Heart left ventricle (tissue), 16 donors: ENCODE measurements at places on chromosomes 1 and 21. TPM values are rescaled to one million over a fixed set of nuclear protein-coding genes. Genes with fewer than 3 reads are reported as not detected.

DNA sequence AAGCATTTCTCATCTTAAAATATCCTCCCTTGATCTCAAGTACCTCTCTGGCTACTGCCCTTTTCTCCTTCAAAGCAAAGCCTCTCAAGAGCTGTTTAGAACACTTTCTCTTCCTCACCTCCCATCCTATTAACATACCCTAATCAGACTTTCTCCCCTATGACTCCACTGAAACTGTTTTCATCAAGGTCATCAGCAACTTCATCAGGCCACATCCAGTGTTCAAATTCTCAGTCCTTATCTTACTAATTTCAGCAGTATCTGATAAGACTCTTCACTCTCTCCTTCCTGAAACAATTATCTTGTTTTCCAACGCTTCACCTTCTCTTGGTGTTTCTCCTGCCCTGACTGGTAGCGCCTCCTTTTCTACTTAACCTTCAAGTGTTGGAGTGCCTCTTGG, 1.5 kb upstream of the RAP1A start:
- peaks cover 42% of the 10 kb centered on the region for H3K4me1 ChIP-seq
- no peak overlapping the region for H3K27ac ChIP-seq
- H3K27me3 ChIP-seq = no peaks in the 10 kb centered on the region

- no peak overlapping the region for H3K4me3 ChIP-seq
- no peaks in the 10 kb centered on the region for H3K36me3 ChIP-seq
- no peaks in the 10 kb centered on the region for H3K4me1 ChIP-seq
- no peak for DNase-seq
Observed at GRCh38 chr1:21799730-21800129, 12.3 kb upstream of the LDLRAD2 start.

KCNH1 gene
- not detected for total RNA-seq

ZNF678 gene
- total RNA-seq = 3.7 TPM

FCER1G gene
- total RNA-seq = 17.1 TPM

DNA sequence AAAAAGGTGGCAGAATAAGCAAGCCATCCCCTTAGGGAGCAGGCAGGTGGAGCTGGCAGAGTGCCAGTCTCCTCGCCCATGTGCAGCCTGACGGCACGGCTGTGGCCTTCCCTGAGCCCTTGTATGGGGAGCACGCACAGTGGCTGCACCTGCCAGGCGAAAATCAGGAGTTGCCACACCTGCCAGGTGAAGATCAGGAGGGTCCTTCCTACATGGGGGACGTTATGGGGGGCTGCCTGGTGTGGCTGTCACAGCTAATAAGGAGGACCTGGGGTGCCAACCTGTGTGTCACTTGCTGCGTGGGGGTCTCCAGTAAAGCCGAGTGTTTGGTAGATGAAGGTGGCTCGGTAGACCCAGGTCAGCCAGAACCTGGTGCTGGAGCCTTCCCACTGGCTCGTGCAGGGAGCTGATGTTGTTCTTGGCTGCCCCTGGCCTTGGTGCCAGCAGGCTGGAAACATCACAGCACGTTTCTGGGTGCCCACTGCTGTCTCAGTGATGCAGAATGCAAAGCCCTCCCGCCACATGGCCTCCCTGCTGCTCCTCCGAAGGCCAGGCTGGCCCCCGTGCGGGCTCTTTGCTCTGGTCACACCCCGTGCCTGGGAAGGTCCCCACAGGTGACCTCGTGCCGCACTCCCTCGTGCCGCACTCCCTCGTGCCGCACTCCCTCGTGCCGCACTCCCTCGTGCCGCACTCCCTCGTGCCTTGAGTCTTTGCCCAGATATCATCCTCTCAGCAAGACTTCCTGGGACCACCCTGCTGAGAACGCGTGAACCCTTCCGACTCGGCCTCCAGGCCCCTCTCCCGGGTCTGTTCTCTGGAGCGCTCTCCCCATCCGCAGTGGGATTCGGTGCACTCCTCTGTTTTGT, 55.4 kb downstream of the SLC37A1 start:
- H3K27ac ChIP-seq = no peak overlapping the region
- no peaks in the 10 kb centered on the region for H3K27me3 ChIP-seq
- H3K4me3 ChIP-seq = no peak overlapping the region
- no peaks in the 10 kb centered on the region for H3K4me1 ChIP-seq
- H3K36me3 ChIP-seq = peaks cover 84% of the 10 kb centered on the region

- no peaks in the 10 kb centered on the region for H3K4me1 ChIP-seq
- H3K27me3 ChIP-seq = no peaks in the 10 kb centered on the region
- no peak overlapping the region for H3K27ac ChIP-seq
- DNase-seq = peak; percentile 76
- no peaks in the 10 kb centered on the region for H3K36me3 ChIP-seq
Observed at GRCh38 chr1:42046761-42047507, 106.3 kb upstream of the GUCA2B start.

ACKR1 gene
- total RNA-seq = 8.8 TPM

CR1 gene
- 0.69 TPM for total RNA-seq

DNA sequence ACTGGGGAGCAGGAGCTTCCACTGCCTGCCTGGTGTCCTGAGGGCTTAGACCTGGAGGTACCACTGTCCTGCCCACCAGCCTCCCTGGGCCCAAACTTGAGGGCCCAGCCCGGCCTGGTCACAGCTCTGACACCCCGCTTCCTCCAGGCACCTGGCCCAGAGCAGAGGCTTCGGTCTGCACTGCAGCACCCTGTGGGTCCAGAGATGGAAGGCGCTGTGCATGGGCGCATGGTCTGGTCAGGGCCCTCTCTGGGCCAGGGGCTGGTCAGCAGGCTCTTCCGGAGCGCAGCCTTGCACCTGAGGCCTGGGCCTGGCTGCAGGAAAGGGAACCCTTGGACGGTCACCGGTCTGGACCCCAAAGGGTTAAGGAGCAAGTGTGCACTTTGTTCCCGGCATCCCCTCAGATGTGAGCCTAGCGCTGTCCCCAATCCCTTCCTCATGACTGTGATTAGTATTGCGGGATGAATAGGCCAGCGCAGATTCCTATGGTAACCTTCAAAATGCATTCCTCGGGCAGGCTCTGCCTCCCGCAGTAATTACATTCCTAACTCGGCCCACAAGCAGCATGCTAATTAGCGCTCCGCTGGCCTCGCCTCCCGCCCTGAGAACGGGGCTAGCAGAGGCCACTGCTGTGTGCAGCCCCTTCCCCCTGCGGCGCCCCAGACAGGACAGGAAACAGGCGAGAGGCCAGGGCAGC, 36.3 kb downstream of the PRDM16 start:
- H3K27ac ChIP-seq = no peak overlapping the region
- no peak overlapping the region for H3K4me3 ChIP-seq
- H3K27me3 ChIP-seq = no peaks in the 10 kb centered on the region
- H3K4me1 ChIP-seq = no peaks in the 10 kb centered on the region
- DNase-seq = no peak

GNAI3 gene
- total RNA-seq = 3.6 TPM

GRCh38 chr1:151887028-151887427, 22.3 kb downstream of the THEM4 start:
- no peak overlapping the region for H3K4me3 ChIP-seq
- no peak overlapping the region for H3K27ac ChIP-seq
- DNase-seq = no peak
- no peaks in the 10 kb centered on the region for H3K27me3 ChIP-seq

- H3K36me3 ChIP-seq = no peaks in the 10 kb centered on the region
- H3K27ac ChIP-seq = no peak overlapping the region
- H3K4me1 ChIP-seq = no peaks in the 10 kb centered on the region
- no peak for DNase-seq
- H3K4me3 ChIP-seq = no peak overlapping the region
Observed at GRCh38 chr1:24951337-24951736, 21.3 kb upstream of the RUNX3 start.

DNA sequence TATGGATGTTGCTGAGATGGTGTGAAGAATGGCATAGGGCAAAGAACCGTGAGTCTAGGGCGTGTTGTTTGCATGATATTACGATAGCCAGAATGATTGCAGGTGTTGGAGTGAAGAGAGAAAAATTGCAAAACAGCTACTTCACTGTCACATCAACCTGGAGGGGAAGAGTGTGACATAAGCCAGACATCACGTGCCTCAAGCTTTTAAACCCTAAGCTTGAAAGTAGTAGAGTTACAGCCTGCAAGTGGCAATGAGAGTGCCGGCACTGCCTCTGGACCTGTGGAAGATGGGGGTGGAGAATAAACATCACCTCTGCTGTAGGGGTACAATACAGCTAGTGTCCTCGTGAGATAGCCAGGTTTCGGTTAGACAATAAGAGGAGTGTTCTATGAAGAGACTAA, 11.1 kb downstream of the EEIG2 start:
- H3K4me3 ChIP-seq = no peak overlapping the region
- peaks cover 8% of the 10 kb centered on the region for H3K4me1 ChIP-seq
- no peaks in the 10 kb centered on the region for H3K36me3 ChIP-seq
- H3K27ac ChIP-seq = no peak overlapping the region
- H3K27me3 ChIP-seq = no peaks in the 10 kb centered on the region

PDZK1IP1 gene
- not detected for total RNA-seq

ICOSLG gene
- 3.1 TPM for total RNA-seq

PRAMEF13 gene
- not detected for total RNA-seq

INSRR gene
- 0.35 TPM for total RNA-seq

- peak; percentile 87 for DNase-seq
- no peak overlapping the region for H3K4me3 ChIP-seq
Observed at GRCh38 chr1:30706528-30706927, 16.9 kb downstream of the MATN1 start.

DNA sequence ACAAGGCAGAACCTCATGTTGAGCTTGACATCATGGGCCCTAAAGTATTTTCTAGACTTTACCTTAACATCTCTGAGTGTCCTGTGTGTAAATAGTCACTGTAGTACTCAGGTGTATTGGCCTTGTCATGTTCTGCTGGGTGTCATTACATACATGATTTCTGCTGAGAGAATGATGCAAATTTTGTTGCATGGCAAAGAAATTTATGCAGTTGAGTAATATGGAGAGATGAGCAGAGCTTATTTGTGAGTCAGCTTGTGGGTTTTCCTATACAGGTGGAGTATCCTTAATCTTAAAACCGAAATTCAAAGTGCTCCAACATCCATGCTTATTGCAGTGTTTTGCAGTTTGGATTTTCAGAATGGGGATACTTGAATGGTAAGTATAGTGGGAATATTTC, 36.6 kb downstream of the RGL1 start:
- H3K36me3 ChIP-seq = no peaks in the 10 kb centered on the region
- H3K27ac ChIP-seq = no peak overlapping the region
- peaks cover 32% of the 10 kb centered on the region for H3K4me1 ChIP-seq
- no peak for DNase-seq

GRCh38 chr1:244329591-244330317, 122.0 kb downstream of the ADSS2 start:
- H3K27ac ChIP-seq = no peak overlapping the region
- H3K27me3 ChIP-seq = no peaks in the 10 kb centered on the region
- H3K4me1 ChIP-seq = no peaks in the 10 kb centered on the region
- no peaks in the 10 kb centered on the region for H3K36me3 ChIP-seq
- no peak overlapping the region for H3K4me3 ChIP-seq

SLC35F3 gene
- not detected for total RNA-seq

GRCh38 chr1:64864018-64864940, 102.1 kb downstream of the JAK1 start:
- H3K4me3 ChIP-seq = no peak overlapping the region
- H3K27me3 ChIP-seq = no peaks in the 10 kb centered on the region
- peak overlapping the region; percentile 52 for H3K27ac ChIP-seq
- H3K4me1 ChIP-seq = peaks cover 16% of the 10 kb centered on the region
- DNase-seq = peak; percentile 73
- no peaks in the 10 kb centered on the region for H3K36me3 ChIP-seq

LCE2C gene
- total RNA-seq = not detected

GRCh38 chr1:153571706-153572105, 6.1 kb upstream of the S100A2 start:
- H3K4me1 ChIP-seq = peaks cover 29% of the 10 kb centered on the region
- no peak overlapping the region for H3K4me3 ChIP-seq
- no peaks in the 10 kb centered on the region for H3K36me3 ChIP-seq
- no peak for DNase-seq

DNA sequence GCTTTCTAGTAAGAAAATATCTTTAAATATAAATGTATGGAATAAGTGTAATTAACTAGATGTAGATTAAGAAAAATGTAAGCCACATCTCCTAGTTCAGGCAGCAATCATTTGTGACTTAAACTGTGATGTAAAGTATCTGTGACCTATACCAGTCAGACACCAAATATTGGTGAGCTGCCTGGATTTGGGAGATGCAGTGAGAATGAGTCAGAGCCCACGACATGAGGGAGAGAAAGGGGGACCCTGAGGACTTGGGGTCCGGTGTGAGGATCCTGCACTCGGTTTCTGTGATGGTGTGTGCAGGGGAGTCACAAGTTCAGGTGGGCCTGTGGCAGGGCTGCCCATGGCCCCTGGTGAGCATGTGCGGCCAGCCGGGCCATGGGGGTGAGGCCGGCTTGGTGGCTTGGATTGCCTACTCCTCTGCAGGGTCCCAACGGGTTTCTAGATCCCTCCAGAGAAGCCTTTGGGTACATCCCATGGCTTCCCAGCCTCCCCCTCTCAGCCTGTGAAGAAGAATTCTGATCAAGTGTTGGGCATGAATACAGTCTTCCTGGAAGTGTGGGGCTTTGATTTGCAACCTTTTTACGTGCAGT, 19.0 kb upstream of the ABCG1 start:
- no peak overlapping the region for H3K27ac ChIP-seq
- peaks cover 8% of the 10 kb centered on the region for H3K4me1 ChIP-seq
- H3K27me3 ChIP-seq = no peaks in the 10 kb centered on the region
- H3K36me3 ChIP-seq = no peaks in the 10 kb centered on the region
- H3K4me3 ChIP-seq = no peak overlapping the region

CASQ2 gene
- total RNA-seq = 895 TPM

GRCh38 chr1:100391675-100392074, 39.4 kb downstream of the CDC14A start:
- H3K4me3 ChIP-seq = no peak overlapping the region
- H3K27ac ChIP-seq = no peak overlapping the region
- DNase-seq = no peak
- no peaks in the 10 kb centered on the region for H3K27me3 ChIP-seq

DNA sequence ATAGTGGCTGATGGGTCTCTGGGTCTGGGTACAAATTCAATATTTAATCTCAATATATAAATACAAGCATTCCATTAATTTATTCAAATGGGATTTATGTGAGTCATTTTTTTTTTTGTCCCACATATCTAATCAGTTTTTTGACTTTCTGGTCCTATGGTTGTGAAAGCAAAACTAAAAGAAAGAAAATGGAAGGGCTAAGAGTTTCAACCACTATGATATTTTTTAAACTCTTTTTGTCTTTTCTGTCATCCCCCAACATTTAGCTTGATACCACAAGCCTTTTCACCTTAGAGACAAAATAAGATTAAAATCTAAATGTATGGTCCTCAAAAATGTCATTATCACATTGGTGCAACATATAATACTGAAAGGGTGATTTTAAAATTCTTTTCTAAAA, 602.7 kb upstream of the CHRM3 start:
- H3K4me1 ChIP-seq = no peaks in the 10 kb centered on the region
- H3K27me3 ChIP-seq = no peaks in the 10 kb centered on the region
- no peaks in the 10 kb centered on the region for H3K36me3 ChIP-seq
- H3K27ac ChIP-seq = no peak overlapping the region

GRCh38 chr1:204316164-204316563, 43.6 kb downstream of the PLEKHA6 start:
- H3K27me3 ChIP-seq = no peaks in the 10 kb centered on the region
- H3K4me1 ChIP-seq = no peaks in the 10 kb centered on the region
- no peaks in the 10 kb centered on the region for H3K36me3 ChIP-seq
- DNase-seq = no peak
- no peak overlapping the region for H3K27ac ChIP-seq

RNU1-1 gene
- 3,776 TPM for total RNA-seq
